ENCODE measurements at places on chromosomes 2 and 18.

GRCh38 chr2:79952616-79953015, 351.9 kb downstream of the LRRTM1 start:
- no peak for DNase-seq

DNA sequence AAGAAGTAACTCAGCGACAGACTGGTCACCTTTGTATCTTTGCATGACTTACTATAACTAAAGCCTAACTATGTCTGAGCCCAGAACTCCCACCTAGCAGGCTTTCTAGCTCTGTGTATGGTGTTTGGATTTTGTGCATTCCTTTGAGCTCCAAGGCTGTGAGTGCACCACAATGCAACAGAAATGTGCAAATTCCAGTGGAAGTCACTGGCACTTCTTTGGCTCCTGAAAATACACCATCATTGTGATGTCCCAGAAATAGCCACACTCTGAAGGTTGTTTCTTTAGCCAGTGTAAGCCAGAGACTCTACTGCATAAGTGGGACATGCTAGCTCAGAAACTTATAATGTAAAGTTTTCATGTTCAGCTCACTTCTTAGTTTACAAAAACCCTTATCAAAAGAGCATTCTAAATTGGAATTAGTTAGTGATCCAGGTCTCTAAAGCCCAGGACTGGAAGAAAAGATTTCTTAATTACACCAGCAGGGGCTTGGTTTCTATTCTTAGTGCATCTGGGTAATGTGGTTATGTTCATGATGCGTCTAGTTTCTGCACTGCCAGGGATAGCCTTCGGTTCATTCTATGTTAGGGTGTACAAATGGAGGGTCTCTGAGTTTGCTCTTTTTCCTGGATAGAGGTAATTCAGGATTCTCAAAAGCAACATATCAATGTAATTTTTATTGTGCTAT, 1239.5 kb upstream of the ZEB2 start:
- DNase-seq, result no peak

- no peak for DNase-seq
Observed at GRCh38 chr2:126766295-126766968, 110.5 kb downstream of the GYPC start.

DNA sequence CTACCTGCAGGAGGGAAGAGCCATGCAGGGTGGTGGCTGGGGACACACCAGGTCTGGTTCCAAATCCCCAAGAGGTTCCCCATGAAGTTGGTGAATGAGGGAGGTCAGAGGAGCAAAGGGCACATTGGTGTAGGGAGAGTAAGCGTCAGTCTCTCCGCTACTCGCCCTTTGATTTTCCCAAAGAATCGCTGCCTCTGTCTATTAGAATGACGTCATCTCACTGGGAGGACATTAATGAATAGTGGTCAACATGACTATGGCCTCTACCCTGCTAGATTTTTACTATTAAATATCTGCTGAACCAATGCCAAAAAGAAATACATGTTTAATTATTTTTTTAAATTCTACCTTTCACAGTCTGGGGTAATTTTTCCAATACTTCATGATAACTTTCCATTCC, 109.6 kb upstream of the SNTG2 start:
- no peak for DNase-seq

Data from activated gamma-delta T cell treated with anti-CD3 and anti-CD28 coated beads, Interleukin-2, amount 50 U/mL, for 16 hours (primary cell).